DMS153 (cell line): ENCODE measurements at places on chromosomes 13 and 19.
A peak's percentile ranks its signal among the peaks of the same experiment; 100 is the strongest.

- no peak for DNase-seq
Observed at GRCh38 chr19:9721861-9722260, 46.7 kb downstream of the ZNF846 start.

GRCh38 chr19:18496167-18496979 is 25.5 kb downstream of the ELL start:
- no peak for DNase-seq

DNA sequence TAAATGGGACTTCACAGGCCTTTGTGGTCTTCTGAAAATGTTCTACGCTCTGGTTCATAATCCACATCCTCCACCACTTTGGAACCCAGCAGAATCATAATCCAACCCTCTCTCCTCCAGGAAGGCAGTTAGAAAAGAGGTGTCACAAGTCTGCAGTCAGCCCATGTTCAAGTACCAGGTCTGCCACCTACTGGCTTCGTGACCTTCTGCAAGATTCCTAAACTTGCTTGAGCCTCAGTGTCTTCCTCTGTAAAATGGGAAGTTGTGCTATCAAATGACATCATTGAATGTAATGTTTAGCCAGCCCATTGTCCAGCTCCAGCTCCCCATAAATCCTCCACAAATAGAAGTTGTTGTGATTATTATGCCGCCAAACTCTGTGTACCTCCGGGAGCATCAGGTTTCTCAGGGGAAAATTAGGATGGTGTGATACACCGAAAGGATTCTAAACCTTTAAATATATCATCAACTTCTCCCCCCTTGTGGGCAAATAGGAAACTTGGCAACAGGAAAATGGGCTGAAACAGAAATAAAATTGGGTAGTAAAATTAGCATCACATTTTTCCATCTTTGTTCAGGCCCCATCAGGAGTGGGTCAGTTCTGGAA is 109.7 kb downstream of the NUFIP1 start:
- no peak for DNase-seq

DNA sequence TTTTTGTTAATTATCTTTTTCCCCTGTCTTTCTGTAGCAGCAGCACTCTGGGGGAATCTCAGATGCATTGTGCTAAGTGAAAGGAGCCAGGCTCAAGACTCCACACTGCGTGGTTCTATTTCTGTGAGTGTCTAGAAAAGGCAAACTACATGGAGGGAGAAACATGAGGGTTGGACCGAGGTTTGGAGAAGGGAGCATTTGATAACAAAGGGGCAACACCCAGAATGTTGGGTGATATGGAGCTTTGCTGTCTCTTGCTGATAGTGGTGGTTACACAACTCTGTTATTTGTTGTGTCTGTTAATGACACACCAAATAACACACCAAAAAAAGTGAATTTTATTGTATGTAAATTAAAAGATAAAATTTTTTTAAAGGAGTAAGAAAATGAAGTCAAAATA is 107.8 kb downstream of the COL4A2 start:
- DNase-seq = no peak

- DNase-seq = no peak
Observed at GRCh38 chr19:46678110-46678732, 17.2 kb upstream of the DACT3 start.

GRCh38 chr13:44969551-44970484 is 19.5 kb downstream of the NUFIP1 start:
- DNase-seq = peak; percentile 34

DNA sequence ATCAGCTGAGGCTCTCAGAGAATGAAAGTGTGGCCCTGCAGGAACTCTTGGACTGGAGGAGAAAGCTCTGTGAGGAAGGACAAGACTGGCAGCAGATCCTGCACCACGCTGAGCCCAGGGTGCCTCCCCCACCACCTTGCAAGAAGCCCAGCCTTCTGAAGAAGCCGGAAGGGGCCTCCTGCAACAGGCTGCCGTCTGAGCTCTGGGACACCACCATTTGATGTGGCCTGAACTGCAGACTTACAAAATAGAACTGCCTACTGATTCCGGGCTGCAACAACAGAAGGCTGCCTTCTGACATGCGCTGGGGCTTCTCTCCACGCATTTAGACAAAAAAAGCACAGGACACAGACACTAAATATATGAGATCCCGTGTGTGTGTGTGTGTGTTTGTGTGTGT is 577.2 kb downstream of the MYO16 start:
- DNase-seq = no peak

- DNase-seq = no peak
Observed at GRCh38 chr13:76663592-76664335, 222.4 kb downstream of the KCTD12 start.

- DNase-seq = no peak
Observed at GRCh38 chr13:50810998-50811397, 32.5 kb downstream of the DLEU7 start.

DNA sequence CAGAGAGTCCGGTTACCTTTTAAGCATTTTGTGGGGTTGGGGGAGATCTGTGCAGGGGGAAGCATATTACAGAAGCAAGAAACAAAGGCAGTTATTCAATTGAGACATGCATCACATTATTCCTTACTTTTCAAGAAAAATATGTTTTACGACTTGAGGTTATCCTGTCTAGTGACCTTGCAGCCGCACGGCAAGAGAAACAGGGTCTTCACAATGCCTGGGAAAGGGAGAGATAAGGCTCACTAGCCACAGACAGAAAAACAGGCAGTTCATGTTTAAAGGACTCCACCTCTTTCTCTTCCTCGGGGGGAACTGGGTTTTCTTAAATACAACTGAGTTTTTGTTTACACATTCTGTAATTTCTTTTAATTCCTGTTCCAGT is 536 bp upstream of the NCR1 start:
- no peak for DNase-seq

GRCh38 chr19:7994114-7994513 is 11.3 kb downstream of the ELAVL1 start:
- DNase-seq = no peak

DNA sequence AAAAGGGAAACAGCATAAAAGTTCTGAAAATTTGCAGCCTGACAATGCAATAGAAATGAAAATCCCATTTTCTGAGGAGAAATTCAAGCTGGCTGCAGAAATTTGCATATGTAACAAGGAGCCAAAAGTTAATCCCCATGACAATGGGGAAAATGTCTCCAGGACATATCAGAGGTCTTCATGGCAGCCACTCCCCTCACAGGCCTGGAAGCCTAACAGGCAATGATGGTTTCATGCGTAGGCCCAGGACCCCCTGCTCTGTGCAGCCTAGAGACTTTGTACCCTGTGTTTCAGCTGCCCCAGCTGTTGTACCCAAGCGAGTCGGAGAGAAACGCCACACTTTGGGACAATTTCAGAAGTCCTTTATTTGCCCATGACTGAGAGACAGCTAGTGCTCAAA is 701.3 kb upstream of the KLHL1 start:
- no peak for DNase-seq

DNA sequence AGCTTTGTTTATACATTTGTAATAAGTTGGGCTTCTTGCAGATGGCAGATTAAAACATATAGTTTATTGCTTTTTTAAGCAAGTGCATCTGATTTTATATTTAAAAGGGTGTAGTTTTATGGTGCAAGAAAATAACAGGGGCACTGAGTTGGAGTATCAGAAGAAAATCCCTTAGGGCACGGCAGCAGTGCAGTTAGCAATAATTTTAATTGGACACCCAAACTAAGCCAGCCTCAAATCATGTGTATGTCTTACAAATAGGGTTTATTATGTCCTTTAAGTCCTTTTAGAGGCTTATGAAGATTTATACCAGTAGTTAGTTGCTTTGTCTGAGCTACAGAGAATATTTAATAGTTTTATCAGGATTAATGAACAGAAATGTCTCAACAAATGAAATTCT is 57.5 kb downstream of the GPC6 start:
- DNase-seq = no peak

GRCh38 chr19:4089400-4089908 is 22.8 kb upstream of the ZBTB7A start:
- DNase-seq = no peak

DNA sequence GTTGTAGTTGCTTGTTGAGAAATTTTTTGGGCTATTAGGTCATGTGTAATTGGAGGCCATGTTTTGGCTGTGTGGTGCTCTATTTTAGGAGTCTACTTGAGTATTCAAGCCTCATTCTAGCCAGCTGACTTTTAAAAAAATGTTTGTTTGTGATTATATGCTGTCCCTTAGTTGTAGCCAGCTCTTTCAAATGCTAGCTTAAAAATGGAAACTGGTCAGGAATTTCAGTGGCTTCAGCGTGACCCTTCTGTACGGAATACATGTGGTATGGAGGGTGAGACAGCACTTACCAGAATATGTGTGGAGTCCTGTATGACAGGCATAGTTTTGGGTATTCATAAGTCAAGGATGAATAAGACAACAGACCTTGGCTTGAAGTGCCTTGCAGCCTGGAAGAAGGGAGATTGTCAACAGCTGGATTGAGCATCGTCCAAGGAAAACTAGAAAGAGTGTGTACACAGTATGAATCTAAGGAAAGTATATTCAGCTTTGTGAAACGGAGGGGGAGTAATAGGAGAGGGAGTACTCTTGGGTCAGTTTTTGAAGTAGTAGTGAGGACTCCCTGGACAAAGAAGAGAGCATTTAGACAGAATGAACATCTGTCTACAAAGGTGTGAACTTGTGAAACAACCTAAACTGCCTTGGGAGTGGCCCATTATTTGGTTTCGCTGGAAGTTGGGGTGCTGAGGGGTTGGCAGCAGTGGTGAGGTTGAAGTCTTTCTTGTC is 20.0 kb upstream of the WTIP start:
- DNase-seq = no peak

- DNase-seq = no peak
Observed at GRCh38 chr19:49793561-49793840, 19.6 kb downstream of the FUZ start.

DNA sequence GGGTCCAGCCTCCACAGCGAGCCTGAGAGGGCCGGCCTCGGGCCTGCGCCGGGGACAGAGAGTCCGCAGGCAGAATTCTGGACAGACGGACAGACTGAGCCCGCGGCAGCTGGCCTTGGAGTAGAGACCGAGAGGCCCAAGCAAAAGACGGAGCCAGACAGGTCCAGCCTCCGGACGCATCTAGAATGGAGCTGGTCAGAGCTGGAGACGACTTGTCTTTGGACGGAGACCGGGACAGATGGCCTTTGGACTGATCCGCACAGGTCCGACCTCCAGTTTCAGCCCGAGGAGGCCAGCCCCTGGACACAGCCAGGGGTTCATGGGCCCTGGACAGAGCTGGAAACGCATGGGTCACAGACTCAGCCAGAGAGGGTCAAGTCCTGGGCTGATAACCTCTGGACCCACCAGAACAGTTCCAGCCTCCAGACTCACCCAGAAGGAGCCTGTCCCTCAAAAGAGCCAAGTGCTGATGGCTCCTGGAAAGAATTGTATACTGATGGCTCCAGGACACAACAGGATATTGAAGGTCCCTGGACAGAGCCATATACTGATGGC is 490 bp downstream of the ITPKC start:
- DNase-seq = no peak

DNA sequence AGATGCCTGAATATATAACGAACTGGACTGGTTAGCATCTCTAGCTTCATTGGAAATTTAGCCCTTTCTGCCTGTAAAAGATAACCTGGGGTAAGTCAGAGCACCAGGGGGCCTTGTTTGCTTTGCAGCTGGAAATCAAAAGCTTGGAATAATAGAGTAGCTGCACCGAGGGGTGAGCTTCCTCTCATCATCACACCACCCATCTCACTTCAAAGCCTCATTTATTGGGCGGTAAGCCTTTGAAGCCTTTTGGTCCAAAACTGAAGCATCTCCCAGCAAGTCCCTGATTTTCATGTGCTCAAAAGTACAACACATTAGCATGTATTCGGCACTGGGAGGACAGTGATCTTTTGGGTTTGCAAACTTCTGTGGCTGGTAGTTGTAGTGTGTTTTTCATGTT is 405.1 kb downstream of the FOXO1 start:
- no peak for DNase-seq

DNA sequence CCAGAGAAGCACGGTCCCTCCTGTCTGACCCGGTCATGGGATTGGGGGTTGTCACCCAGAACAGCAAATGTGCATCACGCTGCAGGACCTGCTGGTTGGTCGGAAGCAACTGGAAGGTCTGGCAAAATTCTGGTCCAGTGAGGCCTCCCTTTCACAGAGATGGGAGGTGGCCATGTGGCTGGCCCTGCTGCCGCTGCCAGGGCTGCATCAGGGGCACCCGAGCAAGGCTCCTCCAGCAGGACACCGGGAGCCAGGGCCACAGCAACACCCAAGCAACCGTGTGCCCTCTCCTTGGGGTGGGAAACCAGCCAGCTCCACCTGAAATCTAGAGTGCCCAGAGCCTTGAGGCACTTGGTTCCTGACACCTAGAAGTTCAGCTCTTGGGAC is 11.5 kb upstream of the GAS6 start:
- no peak for DNase-seq

- no peak for DNase-seq
Observed at GRCh38 chr13:53336441-53337160, 308.0 kb downstream of the OLFM4 start.
